CD4-positive, alpha-beta T cell treated with Interferon alpha-2 for 1 hour (primary cell): ENCODE measurements at places on chromosomes 11 and 22.
A peak's percentile ranks its signal among the peaks of the same experiment; 100 is the strongest.

GRCh38 chr22:36291831-36292740 is 39.2 kb downstream of the APOL1 start:
- DNase-seq: no peak

- DNase-seq: no peak
These were observed 188.1 kb downstream of the CNTN5 start for GRCh38 chr11:99208813-99209212.

GRCh38 chr22:50303848-50304527 is 3.5 kb downstream of the PLXNB2 start:
- peak; percentile 53 for DNase-seq

- DNase-seq: no peak
These were observed 72.6 kb upstream of the PPARA start for GRCh38 chr22:46077669-46078099.

DNA sequence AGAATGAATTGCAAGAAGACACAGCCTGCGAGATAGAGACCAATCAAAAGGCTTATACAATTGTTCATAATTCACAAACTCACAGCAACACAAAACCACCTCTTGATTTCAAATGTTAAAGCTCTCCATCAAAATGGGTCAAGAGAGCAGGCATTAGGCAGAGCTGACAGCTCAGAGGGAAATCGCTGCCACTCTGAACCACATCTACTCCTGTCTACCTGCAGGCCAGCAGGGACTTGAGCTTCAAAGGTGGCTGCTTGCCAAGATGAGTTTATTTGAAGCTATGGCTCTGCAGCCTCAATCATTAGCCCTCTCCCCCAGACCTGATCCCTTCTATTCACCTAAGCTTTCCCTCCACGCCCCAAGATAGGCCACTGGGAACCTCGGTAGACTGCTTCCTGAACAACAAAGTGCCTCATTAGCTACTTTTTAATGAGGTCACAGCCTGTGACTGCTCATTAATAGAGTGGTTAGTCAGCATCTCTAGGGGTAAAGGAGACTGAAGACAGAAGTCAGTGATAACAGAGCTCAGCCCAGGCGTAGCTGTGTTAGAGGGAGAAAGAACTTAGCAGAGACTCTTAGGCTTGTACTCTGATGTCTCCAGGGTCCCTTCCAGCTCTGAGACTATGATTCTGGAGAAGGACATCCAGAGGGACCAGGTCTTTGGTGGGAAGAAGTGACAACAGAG is 21.2 kb upstream of the OR10A5 start:
- DNase-seq: no peak

DNA sequence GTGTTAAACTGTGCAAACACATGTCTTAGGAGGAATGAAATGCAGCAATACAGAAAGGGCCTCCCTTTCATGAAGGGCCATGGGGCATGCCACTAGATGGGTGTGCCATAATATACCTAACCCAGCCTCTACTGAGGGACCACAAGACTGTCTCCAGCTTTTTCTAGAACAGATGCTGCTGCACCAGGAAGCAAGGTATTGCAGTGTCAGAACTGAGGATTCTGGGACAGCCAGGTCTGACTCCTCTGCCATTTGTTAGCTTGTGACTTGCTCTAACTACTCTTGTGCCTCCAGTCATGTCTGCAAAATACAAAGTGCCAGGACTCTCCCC is 53.2 kb downstream of the HIRA start:
- DNase-seq: no peak

DNA sequence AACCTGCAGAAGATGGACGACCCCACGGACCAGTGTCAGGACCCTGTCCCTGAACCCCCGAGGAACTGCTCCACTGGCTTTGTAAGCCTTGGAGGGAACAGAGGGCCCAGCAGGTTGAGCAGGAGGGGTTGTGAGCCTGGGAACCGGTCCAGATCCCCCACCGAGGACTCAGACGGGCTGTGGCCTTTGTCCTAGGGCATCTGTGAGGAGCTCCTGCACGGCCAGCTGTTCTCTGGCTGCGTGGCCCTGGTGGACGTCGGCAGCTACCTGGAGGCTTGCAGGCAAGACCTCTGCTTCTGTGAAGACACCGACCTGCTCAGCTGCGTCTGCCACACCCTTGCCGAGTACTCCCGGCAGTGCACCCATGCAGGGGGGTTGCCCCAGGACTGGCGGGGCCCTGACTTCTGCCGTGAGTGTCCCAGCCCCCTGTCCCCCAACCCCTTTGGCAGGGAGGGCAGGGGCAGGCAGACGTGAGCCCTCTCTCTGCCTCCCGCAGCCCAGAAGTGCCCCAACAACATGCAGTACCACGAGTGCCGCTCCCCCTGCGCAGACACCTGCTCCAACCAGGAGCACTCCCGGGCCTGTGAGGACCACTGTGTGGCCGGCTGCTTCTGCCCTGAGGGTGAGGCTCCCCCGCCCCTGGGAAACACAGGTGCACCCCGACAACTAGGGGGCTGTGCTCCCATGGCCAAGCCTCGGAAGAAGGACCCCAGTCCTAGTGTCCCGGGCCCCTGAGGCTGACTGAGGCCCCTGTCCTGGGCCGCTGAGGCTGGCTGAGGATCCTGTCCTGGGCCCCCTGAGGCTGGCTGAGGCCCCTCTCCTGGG is 6.4 kb downstream of the MUC5AC start:
- no peak for DNase-seq

GRCh38 chr11:10824888-10825287 is 16.2 kb upstream of the EIF4G2 start:
- DNase-seq: no peak

GRCh38 chr11:95516175-95516574 is 273.4 kb downstream of the FAM76B start:
- no peak for DNase-seq

DNA sequence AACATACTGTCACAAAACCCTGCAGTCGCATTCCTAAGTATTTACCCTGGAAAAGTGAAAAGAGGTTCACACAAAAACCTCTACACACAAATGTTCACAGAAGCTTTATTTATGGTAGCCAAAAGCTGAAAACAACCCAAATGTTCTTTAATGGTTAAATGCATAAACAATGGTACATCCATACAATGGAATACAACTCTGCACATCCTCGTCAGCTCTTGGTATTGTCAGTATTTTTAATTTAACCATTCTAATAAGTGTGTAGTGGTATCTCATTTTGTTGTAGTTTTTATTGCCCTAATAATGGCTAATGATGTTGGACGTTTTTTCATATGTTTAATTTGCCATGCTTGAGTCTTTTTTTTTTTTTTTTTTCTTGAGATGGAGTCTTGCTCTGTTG is 99.4 kb downstream of the ATXN10 start:
- DNase-seq: no peak

- DNase-seq: no peak
These were observed 596.6 kb downstream of the INSC start for GRCh38 chr11:15711311-15711710.

DNA sequence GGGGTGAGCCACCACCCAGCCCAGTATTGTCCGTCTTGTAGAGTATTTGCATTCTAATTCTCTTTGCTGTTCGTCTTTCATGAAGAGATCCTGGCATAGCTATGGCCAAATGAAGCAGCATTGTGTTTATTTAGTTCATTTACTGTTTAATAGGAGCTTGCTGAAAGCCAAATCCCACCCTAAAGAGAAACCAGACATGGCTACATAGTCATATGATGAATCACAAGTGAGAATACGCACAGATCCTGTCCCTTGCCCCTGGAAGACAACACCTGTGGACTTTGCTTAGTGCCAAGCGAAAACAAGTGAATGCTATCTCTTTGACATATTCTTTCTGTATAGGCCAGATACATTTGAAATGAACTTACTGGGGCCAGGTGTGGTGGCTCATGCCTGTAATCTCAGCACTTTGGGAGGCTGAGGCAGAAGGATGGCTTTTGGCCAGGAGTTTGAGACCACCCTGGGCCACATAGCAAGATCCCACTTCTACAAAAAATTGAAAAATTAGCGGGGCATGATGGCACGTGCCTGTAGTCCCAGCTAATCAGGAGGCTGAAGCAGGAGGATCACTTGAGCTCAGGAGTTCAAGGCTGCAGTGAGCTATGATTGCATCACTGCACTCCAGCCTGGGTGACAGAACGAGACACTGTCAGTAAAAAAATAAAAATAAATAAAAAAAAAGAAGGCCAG is 5.1 kb upstream of the ARFGAP3 start:
- no peak for DNase-seq

DNA sequence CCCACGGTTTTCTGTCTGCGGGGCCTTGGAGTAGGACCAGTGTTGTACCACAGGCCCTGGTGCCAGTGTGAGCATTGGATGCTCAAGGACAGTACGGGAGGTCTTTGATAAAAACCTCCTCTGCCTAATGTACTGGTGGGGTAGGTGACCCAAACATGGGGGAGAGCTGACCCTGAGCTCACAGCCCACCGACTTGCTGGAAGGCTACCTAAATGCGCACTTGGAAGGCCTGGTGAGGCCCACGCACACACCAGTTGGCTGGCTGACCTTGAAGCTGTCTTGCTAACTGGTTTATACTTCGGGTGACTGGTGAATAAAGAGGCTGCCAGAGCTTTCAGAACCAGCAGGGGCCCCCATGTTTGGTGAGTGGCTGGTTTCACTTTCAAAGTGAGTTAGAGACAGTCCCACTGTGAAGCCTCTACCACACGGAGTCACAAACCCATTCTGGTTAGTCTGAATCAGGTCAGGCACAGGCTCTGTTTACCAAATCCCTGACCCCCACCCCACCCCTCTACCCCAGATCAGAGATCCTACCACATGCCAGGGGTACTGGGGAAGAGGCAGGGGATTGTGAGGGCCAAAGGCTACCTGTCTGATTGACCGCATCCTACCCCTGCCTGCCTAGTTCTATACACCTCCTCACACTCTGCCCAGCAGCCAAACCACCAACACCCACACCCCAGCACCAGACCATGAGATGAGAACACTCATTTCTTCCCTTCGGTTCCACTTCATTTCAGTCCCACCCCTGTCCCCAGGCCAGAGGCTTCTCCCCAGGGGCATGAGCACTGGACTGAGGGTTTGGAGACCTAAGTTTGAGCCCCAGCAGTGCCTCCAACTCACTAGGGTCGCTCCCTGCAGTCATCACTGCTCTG is 12.7 kb upstream of the IL2RB start:
- peak; percentile 69 for DNase-seq

GRCh38 chr22:18060646-18061620 is 16.9 kb upstream of the PEX26 start:
- no peak for DNase-seq

- no peak for DNase-seq
These were observed 98.5 kb upstream of the CSNK2A3 start for GRCh38 chr11:11451501-11452005.
